ENCODE measurements at places on chromosomes 6 and 20.

DNA sequence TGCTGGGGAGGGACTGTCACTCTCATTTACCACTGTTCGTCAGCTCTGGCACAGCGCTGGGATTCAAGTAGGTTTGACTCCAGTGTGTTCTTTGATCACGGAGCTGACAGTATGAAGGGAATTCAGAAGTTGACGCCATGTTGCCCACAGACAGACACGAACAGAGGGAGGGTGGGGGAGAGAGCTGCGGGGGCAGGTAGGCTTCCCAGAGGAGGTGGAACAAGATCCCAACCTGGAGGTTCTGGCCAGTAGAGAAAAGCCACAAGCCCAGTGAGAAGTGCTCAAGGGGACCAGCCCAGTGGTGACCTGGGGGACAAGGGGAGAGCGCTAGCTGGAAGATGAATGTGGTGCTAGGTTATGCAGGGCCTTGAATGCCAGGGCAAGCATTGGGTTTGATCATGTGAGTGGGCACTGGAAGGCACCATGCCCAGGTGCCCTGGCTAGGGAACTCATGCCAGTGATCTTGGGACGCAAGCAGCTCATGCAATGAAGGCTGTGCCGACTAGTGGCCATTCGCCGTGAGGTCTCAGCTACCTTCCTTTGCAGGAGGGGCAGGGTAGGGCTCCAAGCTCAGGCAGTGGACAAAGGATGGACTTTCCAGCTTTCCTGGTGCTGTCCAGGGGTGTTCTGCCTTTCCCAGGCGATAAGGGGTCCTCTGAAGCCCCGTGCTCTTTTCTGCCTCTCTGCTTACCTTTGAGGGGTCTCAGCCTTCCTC lies 50.4 kb upstream of the APCDD1L start:
- DNase-seq, result no peak

GRCh38 chr6:7122684-7123083 lies 14.9 kb downstream of the RREB1 start:
- no peak for DNase-seq

GRCh38 chr20:61271312-61272231 lies 19.5 kb downstream of the CDH4 start:
- no peak for DNase-seq

GRCh38 chr6:15327271-15327670 lies 81.4 kb downstream of the JARID2 start:
- peak; percentile 17 for DNase-seq

GRCh38 chr6:45074439-45074838 lies 253.7 kb upstream of the RUNX2 start:
- DNase-seq, result no peak

DNA sequence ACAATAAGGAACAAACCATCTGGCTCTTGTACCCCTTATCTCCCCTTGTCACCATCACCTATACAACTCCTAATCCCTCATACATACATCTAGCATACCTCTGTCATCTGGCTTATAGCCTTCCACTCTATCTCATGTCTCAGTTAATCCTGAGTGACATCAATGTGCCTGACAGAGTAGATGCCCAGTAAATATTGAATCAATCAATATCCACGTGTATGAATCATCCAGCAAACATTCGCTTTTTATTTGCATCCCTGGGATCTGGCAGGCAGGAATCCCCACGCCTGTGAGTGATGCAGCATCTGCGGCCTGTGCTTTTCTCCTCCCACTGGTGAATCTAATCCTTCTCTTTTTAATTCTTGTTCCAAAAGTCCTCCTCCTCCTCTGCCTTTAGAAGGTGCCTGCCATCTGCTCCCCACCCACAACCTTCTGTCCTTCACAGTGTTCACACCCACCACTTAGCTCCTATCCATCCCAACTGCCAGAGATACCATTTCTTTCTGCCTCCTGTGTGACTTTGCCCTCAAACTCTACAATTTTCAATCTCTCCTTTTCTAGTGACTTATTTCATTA lies 37.6 kb downstream of the ZNF391 start:
- DNase-seq, result no peak

- DNase-seq, result peak; percentile 24
Measured at GRCh38 chr6:170089963-170090362, 200.9 kb downstream of the DLL1 start.

All from memory B cell (primary cell).